ENCODE measurements at places on chromosomes 11 and 22.

DNA sequence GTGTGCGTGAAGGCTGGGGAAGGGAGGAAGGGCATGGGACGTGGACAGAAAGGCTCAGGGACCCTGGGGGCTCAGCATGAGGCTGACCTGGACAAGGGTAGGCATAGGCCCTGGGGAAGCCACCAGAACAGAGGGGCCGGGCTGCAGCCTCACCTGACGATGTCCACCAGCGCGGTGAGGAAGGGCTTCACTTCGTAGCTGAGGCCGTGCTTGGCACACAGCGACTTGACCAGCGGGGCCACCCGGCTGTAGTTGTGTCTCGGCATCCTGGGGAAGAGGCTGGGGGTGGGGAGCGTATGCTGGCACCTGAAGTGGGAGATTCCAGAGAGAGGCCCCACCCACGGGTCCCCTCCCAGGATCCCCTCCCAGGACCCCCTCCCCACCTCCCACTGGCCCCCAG is 15.6 kb downstream of the FADS3 start:
- DNase-seq = no peak

- no peak for DNase-seq
Measured at GRCh38 chr22:43160497-43161126, 9.3 kb downstream of the TSPO start.

GRCh38 chr11:61065955-61066638 is 36.2 kb upstream of the CD5 start:
- DNase-seq = peak; percentile 79

GRCh38 chr22:47275605-47276449 is 513.4 kb downstream of the TBC1D22A start:
- DNase-seq = no peak

GRCh38 chr11:12727563-12728211 is 53.5 kb downstream of the TEAD1 start:
- no peak for DNase-seq

DNA sequence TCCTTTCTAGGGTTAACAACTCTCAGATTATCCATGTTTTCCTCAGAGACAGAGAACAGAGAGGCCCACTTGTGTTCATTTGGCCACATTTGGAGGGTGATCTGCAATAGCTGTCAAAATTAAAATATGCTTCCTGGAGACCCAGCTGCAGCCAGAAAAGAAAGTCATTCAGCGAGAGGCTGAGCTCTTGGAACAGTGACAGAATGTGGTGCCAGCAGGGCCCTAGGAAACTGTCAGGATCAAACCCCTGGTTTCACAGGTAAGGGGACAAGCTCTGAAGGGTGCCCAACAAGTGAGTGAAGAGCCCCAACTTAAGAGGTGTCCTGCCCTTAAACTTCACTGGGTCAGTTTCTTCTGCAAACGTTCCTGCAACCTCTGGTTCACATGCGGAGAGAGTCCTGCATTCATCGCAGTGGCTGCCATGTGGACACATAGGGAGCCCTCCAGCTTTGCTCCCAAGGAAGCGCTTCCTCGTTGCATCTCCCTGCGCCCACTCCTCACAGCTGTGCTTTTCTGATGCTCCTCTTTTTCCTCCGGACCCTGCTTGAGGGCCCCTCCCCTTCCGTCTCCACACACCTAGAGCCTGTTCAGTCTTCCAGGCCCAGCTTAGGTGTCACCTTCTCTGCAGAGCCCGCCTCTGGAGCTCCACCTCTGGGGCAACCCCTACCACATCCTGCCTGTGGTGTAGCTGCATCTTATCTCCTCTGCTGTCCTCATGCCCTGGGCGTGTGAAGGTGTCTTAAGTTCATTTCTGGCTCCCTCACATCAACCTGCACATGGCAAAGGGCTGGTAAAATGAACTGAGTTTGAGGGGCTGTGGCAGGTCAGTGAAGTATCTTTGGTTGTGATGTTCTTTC is 3.9 kb downstream of the UCP3 start:
- peak; percentile 90 for DNase-seq

DNA sequence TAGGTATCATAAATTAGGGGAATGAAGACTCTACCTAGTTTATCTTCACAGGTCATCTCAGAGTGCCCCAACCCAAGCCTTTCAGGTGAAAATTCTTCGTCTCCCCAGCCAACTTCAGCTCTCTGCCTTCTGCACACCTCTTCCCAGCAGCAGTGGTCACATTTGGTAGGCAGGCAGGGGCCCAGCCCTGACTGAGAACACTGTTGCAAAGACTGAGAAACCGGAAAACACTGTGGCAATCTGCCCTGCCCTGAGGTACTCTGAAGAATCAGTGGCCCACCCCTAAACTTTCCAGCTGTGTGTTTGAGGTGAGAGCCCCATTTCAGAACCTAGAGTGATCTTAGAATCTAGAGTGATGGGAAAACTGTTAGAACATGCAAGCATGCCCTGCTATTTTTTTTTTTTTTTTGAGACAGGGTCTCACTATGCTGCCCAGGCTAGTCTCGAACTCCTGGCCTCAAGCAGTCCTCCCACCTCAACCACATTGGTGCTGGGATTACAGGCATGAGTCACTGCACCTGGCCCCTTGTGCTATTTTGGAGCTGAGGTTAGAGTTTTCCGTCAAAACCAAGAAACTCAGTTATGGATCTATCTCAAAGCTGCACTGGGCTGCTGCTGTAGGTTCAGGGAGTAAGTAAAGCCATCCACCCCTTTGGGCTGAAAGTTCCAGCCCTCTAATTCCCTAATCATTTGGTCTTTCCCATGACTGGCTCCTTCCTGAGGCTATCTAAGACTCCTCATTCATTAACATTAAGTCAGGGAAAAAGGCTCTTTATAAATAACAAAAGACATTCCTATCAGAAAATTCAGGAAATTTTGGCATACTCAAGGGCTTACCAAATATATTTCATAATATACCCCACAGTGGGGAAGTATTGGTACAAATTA is 1.7 kb upstream of the LDHA start:
- DNase-seq = peak; percentile 21

All from activated T-cell treated with anti-CD3 and anti-CD28 coated beads, Interleukin-2, amount 50 U/mL, for 72 hours (primary cell).